ENCODE measurements at places on chromosomes 5 and 9.

DNA sequence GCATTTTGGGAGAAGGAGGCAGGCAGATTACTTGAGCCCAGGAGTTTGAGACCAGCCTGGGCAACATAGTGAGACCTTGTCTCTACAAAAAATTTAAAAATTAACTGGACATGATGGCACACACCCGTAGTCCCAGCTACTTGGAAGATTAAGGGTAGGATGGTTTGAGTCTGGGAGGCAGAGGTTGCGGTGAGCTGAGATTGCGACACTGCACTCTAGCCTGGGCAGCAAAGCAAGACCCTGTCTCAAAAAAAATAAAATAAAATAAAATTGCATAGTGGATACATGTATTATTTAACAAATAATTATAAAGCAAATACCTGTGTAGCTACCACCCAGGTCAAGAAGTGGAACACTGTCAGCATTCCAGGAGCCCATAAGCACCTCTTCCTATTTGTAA, 90.1 kb downstream of the CDC42SE2 start:
- no peak for DNase-seq

DNA sequence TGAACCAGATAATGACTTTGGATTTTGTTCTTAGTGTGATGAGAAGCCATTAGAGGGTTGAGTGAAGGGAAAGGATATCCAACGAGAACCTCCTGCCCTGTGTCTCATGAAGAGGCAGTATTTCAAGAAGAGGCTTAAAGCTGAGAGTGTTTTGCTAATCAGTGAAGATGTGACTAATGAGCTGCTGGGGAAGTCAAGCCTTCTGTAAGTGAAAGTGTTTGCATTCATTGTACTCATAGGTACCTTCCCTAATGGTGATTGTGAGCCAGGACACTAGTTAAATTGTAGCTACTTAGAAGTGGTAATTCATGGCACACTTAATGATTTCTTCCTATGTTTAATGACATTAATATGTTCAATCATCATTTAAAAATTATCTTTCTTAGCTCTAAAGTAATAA, 23.7 kb downstream of the PIP5K1B start:
- DNase-seq, result no peak

GRCh38 chr5:11468334-11469039, 435.8 kb downstream of the CTNND2 start:
- DNase-seq, result peak; percentile 30

GRCh38 chr9:505741-506059, 291.0 kb downstream of the DOCK8 start:
- DNase-seq, result no peak

- no peak for DNase-seq
Measured at GRCh38 chr5:67659288-67659687, 462.7 kb upstream of the CD180 start.
